ENCODE measurements at places on chromosomes 7 and 10.

- no peak for DNase-seq
These were observed 104.5 kb downstream of the GRID1 start for GRCh38 chr10:86261941-86262687.

- no peak for DNase-seq
These were observed 283.4 kb downstream of the TFEC start for GRCh38 chr7:115747174-115747573.

GRCh38 chr10:68526634-68527307, 552 bp downstream of the SLC25A16 start:
- no peak for DNase-seq

GRCh38 chr7:108211382-108212201, 81.4 kb upstream of the LAMB4 start:
- no peak for DNase-seq

- DNase-seq, result no peak
These were observed 802 bp upstream of the CDK6 start for GRCh38 chr7:92837000-92837749.

- DNase-seq, result no peak
These were observed 194.1 kb upstream of the LYZL2 start for GRCh38 chr10:30823651-30824050.

DNA sequence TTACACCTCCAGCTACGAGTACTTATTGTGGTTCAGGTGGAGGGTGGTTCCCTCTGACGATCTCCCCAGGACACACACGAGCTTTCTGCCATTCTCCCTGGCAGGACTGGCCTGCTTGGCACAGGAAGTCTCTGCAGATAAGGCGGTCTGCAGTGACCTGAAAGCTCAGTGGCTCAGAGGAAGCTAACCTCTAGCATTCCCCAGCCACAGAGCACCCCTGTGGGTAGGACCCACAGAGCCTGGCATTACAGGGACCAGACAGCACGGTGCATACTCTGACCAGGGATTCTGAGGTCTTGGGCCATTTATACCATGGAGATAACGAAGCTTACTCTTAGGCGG, 1.9 kb upstream of the GPR146 start:
- no peak for DNase-seq

GRCh38 chr10:43819464-43820230, 171.0 kb upstream of the ZNF32 start:
- no peak for DNase-seq

- DNase-seq, result no peak
These were observed 62.3 kb downstream of the EGFR start for GRCh38 chr7:55081068-55081467.

DNA sequence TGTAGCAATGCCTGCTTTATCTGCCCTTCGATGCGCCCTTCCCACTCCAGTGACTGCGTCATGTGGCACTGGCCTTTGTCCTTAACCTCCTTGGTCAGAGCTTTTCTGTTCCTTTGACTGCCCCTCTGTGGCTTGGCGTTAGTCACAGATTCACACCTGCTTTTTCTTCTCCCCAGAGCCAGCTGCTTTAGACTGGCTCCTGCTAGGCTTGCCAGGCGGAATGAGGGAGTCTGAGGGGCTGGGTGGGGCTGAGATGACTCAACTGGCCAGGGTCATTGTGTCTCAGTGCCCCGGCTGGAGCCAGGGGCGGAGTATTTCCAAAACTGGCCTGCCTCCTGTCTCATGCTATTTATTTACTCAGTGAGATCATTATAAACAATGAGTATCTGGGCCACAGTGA, 194.1 kb downstream of the EMX2 start:
- no peak for DNase-seq

DNA sequence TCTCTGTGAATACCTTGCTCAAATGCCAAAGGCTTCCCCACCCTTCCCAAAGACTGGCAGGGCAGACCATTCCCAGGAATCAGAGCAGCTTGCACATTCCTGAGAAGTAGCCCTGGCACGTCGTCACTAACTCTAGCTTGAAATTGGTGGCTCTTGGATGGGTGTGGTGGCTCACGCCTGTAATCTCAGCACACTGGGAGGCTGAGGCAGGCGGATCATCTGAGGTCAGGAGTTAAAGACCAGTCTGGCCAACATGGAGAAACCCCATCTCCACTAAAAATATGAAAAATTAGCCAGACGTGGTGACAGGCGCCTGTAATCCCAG, 108.2 kb upstream of the MPP7 start:
- DNase-seq, result no peak

DNA sequence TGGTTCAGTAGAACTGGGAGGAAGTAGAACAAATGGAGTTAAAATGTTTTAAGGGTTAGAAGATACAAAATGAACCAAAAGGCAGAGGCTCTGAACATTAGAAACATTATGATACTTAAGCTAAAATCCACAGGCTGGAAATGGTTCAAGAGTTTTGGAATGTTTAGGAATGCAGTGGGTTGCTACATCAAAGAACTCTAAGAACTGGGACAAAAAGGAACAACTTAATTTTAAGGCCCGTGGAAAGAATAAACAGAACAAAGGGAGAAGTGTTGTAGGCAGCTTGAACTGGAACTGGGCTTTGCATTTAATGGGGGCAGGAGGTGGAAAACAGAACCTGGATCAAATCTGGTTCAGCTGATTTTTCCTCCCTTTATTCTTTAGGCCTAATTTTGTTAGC, 3.5 kb upstream of the C7orf25 start:
- no peak for DNase-seq

- DNase-seq, result no peak
These were observed 177.7 kb upstream of the ADO start for GRCh38 chr10:62626817-62627216.

GRCh38 chr10:80786322-80786721, 248.6 kb downstream of the SH2D4B start:
- no peak for DNase-seq

GRCh38 chr7:144738708-144739314, 97.0 kb downstream of the TPK1 start:
- no peak for DNase-seq

- no peak for DNase-seq
These were observed 49.6 kb downstream of the INPP5A start for GRCh38 chr10:132587175-132587574.

Measured in SW 1271 (cell line).